Thoracic aorta (tissue), 2 donors: ENCODE measurements at places on chromosomes 4 and X. TPM values are rescaled to one million over a fixed set of nuclear protein-coding genes. Genes with fewer than 3 reads are reported as not detected.

The RS1 gene
- not detected for total RNA-seq

The RCHY1 gene
- total RNA-seq: 25.0 TPM

The BTC gene
- 10.4 TPM for total RNA-seq

The FAM13A gene
- 27.3 TPM for total RNA-seq

The TSPAN6 gene
- total RNA-seq: 7.2 TPM

The AR gene
- total RNA-seq: 18.3 TPM

The WAS gene
- 9.1 TPM for total RNA-seq

The PDZD4 gene
- total RNA-seq: 4.4 TPM

The GRK4 gene
- 9.9 TPM for total RNA-seq

The ARMCX4 gene
- 13.4 TPM for total RNA-seq

The ADAM29 gene
- total RNA-seq: not detected

The SPON2 gene
- total RNA-seq: 18.4 TPM

The KCNE5 gene
- not detected for total RNA-seq

The RRH gene
- 1.2 TPM for total RNA-seq
